Left ventricle myocardium inferior (tissue), 1 donor: ENCODE measurements at places on chromosomes 1 and 21. TPM values are rescaled to one million over a fixed set of nuclear protein-coding genes. Genes with fewer than 3 reads are reported as not detected.

- H3K36me3 ChIP-seq: peaks cover 9% of the 10 kb centered on the region
- no peak overlapping the region for H3K4me3 ChIP-seq
- peaks cover 15% of the 10 kb centered on the region for H3K4me1 ChIP-seq
- H3K27me3 ChIP-seq: no peaks in the 10 kb centered on the region
- no peak for DNase-seq
- peak overlapping the region; percentile 31 for H3K27ac ChIP-seq
Observed at GRCh38 chr1:186424539-186424938, 36.4 kb downstream of the PDC start.

DNA sequence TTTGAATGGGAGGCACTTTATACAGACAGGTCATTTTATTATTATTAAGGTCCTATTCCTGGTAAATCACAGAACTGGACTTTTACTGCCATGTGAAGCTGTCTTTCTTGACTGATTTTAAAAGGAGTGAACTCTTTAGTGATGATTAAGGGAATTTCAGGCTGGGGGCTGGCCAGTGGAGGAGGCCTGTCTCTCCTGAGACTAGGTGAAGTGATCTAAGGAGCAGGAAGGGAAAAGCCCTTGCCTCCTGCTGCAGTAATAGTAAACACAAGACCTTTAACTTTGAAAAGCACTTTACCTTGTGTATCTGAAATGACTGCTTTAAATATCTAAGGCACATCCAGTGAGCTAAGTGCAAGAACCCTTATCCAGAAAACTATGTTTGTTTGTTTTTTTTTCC lies 118.0 kb upstream of the SPAG17 start:
- DNase-seq: no peak
- peak overlapping the region; percentile 60 for H3K27ac ChIP-seq
- no peak overlapping the region for H3K4me3 ChIP-seq
- no peaks in the 10 kb centered on the region for H3K36me3 ChIP-seq

DNA sequence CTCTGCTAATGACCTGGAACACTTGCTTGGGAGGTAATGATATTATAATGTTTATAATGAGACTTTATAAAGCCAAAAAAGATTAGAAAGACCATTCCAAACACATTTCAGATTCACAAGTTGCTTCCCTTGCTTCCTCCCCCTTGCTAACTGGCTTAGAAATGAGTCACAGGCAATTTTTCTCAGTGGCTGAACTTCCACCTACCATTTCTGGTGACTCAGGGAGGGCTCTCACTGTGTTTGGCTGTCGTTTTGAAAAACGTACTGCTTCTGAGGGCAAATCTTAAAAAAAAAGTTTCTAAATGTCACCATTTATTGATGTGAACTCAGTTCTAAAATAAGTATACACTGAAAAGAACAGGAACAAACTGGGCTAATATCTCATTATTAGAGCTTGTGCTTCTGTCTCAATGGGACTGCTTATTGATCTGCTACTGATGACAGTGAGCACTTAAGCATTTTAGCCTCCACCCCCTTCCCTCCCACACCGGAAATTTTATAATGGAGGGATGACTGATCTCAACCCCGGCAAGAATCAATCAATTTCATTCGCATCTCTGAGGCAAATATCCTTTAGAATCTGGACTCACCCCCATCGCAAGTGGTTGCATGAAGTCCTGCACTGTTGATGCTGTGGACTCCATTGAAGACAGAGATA lies 278.3 kb downstream of the KCTD3 start:
- no peak overlapping the region for H3K4me3 ChIP-seq
- H3K4me1 ChIP-seq: no peaks in the 10 kb centered on the region
- no peak for DNase-seq
- H3K27me3 ChIP-seq: no peaks in the 10 kb centered on the region
- H3K36me3 ChIP-seq: no peaks in the 10 kb centered on the region

GRCh38 chr1:26384076-26384475 lies 11.5 kb upstream of the ZNF683 start:
- no peaks in the 10 kb centered on the region for H3K36me3 ChIP-seq
- H3K27me3 ChIP-seq: peaks cover 84% of the 10 kb centered on the region
- H3K4me1 ChIP-seq: no peaks in the 10 kb centered on the region
- H3K27ac ChIP-seq: no peak overlapping the region
- no peak for DNase-seq

DNA sequence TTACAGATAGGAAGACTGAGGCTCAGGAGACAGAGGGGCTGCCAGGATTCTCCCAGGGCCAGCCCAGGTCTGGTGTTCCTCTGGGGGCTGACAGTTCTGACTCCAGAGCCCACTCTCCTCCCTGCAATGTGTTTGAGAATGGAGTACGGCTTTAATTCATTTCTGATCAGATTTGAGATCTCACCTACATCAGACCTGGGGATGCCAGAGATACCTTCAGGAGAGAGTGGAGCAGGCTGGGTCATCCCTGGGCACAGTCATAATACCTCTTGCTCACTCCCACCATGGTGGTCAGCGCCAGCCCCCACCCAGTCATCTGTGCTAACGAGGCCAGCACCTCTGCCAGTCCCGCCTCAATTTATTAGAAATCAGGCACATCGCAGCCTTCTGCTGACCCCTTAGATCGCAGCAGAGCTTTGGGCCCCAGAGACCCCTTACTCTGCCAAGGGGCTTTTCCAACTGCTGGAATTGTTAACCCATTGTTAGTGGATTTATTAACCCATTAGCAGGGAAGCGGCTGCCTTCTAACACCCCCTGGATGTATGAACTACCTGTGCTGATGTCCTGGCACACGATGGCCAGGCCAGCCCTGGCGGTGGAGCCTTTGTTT lies 352.1 kb downstream of the MATN1 start:
- DNase-seq: no peak
- no peaks in the 10 kb centered on the region for H3K4me1 ChIP-seq
- H3K4me3 ChIP-seq: no peak overlapping the region
- H3K36me3 ChIP-seq: no peaks in the 10 kb centered on the region

GRCh38 chr1:110346690-110347089 lies 7.5 kb downstream of the RBM15 start:
- DNase-seq: no peak
- H3K4me1 ChIP-seq: peaks cover 100% of the 10 kb centered on the region
- H3K27me3 ChIP-seq: no peaks in the 10 kb centered on the region
- H3K4me3 ChIP-seq: no peak overlapping the region
- H3K27ac ChIP-seq: no peak overlapping the region
- H3K36me3 ChIP-seq: peaks cover 23% of the 10 kb centered on the region

- H3K36me3 ChIP-seq: no peaks in the 10 kb centered on the region
- no peak for DNase-seq
- H3K4me3 ChIP-seq: no peak overlapping the region
- H3K27ac ChIP-seq: no peak overlapping the region
Observed at GRCh38 chr1:50252196-50252595, 143.5 kb downstream of the ELAVL4 start.

GRCh38 chr1:89794406-89794805 lies 26.4 kb upstream of the LRRC8D start:
- no peak overlapping the region for H3K27ac ChIP-seq
- no peaks in the 10 kb centered on the region for H3K4me1 ChIP-seq
- no peak overlapping the region for H3K4me3 ChIP-seq

- H3K4me3 ChIP-seq: no peak overlapping the region
- peaks cover 9% of the 10 kb centered on the region for H3K4me1 ChIP-seq
- no peak overlapping the region for H3K27ac ChIP-seq
- peaks cover 67% of the 10 kb centered on the region for H3K27me3 ChIP-seq
- no peak for DNase-seq
Observed at GRCh38 chr1:121522061-121522759, 337.4 kb downstream of the SRGAP2C start.

DNA sequence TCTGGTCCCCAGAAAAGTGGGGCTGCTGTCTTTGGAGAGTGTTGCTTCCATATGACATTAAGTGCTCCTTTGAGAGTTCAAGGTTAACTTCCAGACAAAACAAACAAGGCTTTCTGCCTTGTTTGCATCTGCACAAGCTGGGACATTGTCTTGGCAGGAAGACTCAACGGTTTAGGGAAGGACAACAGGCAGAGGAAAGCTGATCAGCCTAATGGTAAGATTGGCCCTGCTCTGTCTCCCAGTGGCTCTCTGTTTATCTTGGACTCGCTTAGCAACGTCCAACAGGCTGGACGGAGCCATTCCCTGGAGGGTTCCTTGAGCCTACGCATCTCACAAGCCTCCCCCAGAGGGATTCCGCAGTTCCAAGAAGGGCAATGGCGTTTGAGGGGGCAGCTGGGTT lies 62.2 kb upstream of the SLC44A3 start:
- peaks cover 44% of the 10 kb centered on the region for H3K4me1 ChIP-seq
- no peaks in the 10 kb centered on the region for H3K36me3 ChIP-seq
- H3K4me3 ChIP-seq: no peak overlapping the region

- no peaks in the 10 kb centered on the region for H3K4me1 ChIP-seq
- no peaks in the 10 kb centered on the region for H3K36me3 ChIP-seq
- H3K4me3 ChIP-seq: no peak overlapping the region
- H3K27me3 ChIP-seq: no peaks in the 10 kb centered on the region
- no peak for DNase-seq
- H3K27ac ChIP-seq: no peak overlapping the region
Observed at GRCh38 chr1:168110896-168111545, 25.7 kb downstream of the GPR161 start.

DNA sequence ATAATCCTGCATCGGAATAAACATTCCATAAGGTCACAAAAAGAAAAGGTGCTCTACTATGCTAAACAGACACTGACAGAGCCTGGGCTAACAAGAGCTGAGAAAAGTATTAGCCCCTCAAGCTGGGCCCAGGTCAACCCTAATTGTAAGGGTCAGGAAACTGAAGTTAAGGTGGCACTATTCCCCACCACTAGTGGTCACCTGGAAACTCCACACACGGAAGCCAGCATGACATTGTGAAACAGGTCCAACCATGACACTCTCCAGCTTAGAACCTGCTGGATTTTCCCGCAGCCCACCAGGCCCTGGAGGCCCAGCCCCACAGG lies 1.2 kb downstream of the PTTG1IP start:
- peaks cover 84% of the 10 kb centered on the region for H3K4me1 ChIP-seq
- no peak for DNase-seq
- H3K36me3 ChIP-seq: no peaks in the 10 kb centered on the region
- H3K27ac ChIP-seq: peak overlapping the region; percentile 99
- H3K27me3 ChIP-seq: no peaks in the 10 kb centered on the region

DNA sequence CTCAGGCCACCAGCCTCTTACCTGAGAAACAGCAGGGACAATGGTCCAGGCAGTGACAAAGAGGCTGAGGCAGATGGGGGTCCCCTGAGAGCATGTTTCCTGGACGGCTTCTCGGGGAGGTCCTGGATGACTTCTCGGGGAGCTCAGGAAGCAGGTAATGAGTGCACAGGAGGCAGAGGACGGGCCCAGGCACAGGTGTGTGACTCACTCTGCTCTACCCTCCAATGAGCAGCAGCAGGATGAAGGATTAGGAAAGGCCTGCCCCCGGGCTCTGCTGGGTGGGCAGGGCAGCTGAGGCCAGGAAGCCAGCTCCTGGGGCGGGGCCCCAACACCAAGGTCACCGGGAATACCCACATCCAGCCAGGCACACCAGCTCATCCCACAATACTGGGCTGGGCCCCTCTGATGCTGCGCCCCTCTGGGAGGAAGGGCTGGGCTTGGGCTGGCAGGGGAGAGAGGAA lies 17.2 kb upstream of the PTAFR start:
- H3K4me3 ChIP-seq: no peak overlapping the region
- no peak overlapping the region for H3K27ac ChIP-seq
- no peak for DNase-seq
- H3K27me3 ChIP-seq: no peaks in the 10 kb centered on the region
- H3K4me1 ChIP-seq: peaks cover 15% of the 10 kb centered on the region

- H3K27ac ChIP-seq: no peak overlapping the region
- H3K36me3 ChIP-seq: no peaks in the 10 kb centered on the region
- H3K4me1 ChIP-seq: peaks cover 6% of the 10 kb centered on the region
- DNase-seq: no peak
- no peak overlapping the region for H3K4me3 ChIP-seq
Observed at GRCh38 chr1:47792779-47793178, 204.4 kb downstream of the TRABD2B start.

- H3K4me1 ChIP-seq: peaks cover 25% of the 10 kb centered on the region
- H3K27me3 ChIP-seq: no peaks in the 10 kb centered on the region
- no peak overlapping the region for H3K4me3 ChIP-seq
Observed at GRCh38 chr1:22533244-22533895, 29.9 kb upstream of the EPHA8 start.

- no peak overlapping the region for H3K27ac ChIP-seq
- H3K4me3 ChIP-seq: no peak overlapping the region
- H3K36me3 ChIP-seq: no peaks in the 10 kb centered on the region
- peaks cover 3% of the 10 kb centered on the region for H3K27me3 ChIP-seq
Observed at GRCh38 chr1:6958407-6959030, 173.3 kb downstream of the CAMTA1 start.

Gene RGS8
- total RNA-seq: 0.05 TPM

Gene ZBTB40
- total RNA-seq: 17.9 TPM

Gene SH3BGR
- total RNA-seq: 103 TPM

Gene CRNN
- not detected for total RNA-seq

Gene AMY2A
- total RNA-seq: not detected

Gene FMO5
- total RNA-seq: 3.2 TPM

Gene SMPDL3B
- total RNA-seq: not detected

Gene EDARADD
- 1.4 TPM for total RNA-seq

Gene SPRR2G
- total RNA-seq: not detected

Gene ADAMTS4
- 14.1 TPM for total RNA-seq
